ENCODE measurements at places on chromosomes 16 and 17.

- DNase-seq, result no peak
Observed at GRCh38 chr17:76556765-76557367, 17.0 kb downstream of the PRCD start.

DNA sequence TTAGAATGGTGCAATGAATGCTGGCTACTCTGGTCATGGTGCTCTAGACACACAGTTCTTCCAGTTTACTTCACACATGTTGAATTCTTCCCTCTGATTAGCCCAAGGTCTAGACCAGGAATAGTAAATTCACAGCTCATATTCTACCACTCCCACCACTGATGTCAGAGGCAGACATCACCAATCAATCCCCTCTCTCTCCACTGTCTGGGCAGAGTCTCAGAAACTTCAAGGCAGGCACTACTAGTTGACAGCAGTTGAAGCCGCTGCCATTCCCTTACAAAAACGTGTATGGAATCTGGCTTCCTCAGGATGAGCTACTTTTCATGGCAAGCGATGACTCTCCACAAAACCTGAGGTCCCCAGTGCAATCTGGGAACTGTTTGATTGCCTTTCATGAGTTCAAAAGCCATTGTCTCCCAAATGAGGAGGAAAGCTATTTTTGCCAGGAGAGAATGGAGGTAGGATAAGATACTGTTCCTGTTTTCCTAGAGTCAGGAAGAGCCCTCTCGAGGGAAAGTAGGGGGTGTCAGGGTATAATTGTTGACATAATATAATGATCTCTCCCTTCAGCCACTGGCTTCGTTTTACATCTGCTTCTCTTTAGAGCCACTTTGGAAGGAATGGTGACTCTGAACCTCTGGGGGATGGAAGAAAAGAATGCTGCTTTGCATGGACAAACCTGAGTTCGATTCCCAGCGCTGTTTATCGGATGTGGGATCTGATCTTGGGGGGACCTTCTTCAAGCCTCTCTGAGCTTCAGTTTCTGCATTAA is 90.0 kb downstream of the FOXL1 start:
- DNase-seq, result no peak

GRCh38 chr16:3800019-3800418 is 80.5 kb downstream of the CREBBP start:
- no peak for DNase-seq

- DNase-seq, result no peak
Observed at GRCh38 chr17:39675390-39676082, 7.3 kb downstream of the PNMT start.

DNA sequence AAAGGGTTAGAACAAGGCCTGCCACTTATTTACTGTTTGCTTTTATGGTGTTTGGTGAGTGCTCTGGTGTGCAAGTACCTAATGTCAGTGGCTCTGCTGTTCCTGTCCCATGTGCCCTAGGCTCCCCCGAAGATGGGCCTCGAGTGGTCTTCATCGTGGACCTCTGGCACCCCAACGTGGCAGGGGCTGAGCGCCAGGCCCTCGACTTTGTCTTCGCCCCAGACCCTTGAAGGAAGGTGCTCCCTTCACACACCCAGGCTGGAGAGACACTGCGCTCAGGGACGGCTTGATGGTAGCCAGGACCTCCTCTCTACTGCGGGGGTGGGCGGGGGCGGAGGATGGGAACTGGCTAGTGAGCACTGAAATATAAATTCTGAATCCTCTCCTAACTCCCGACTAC is 5.4 kb downstream of the ASPHD1 start:
- no peak for DNase-seq

- DNase-seq, result no peak
Observed at GRCh38 chr16:49060728-49061127, 220.9 kb downstream of the CBLN1 start.

DNA sequence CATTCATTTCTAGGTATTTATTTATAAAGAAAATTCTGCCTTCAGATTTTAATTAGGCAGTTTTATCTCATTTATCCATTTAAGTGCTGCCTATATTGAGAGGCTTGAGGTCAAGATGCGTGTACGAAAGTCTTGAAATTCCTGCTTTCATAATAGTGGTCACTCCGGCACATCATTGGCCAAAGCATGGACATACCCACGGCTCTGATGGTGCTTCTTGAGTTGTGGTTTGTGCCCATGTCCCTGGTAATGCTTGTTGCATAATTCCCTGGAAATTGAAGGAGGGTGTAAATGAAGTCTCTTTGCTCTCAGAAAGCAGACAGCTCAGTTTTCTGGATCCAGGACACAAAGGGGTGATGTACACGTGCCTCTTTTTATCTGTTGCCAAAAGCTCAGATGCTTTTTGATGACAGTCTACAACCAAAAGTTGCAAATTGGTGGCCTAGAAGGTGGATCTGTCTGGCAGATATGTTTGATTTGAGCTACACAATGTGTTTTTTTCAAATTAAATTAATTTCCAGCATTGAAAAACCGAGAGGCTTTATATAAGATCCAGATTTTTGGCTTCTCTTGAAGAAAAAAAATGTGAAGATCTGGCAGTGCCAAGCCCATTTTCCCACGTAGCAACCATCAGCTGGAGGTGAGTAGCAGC is 94.4 kb downstream of the SHISA9 start:
- no peak for DNase-seq

DNA sequence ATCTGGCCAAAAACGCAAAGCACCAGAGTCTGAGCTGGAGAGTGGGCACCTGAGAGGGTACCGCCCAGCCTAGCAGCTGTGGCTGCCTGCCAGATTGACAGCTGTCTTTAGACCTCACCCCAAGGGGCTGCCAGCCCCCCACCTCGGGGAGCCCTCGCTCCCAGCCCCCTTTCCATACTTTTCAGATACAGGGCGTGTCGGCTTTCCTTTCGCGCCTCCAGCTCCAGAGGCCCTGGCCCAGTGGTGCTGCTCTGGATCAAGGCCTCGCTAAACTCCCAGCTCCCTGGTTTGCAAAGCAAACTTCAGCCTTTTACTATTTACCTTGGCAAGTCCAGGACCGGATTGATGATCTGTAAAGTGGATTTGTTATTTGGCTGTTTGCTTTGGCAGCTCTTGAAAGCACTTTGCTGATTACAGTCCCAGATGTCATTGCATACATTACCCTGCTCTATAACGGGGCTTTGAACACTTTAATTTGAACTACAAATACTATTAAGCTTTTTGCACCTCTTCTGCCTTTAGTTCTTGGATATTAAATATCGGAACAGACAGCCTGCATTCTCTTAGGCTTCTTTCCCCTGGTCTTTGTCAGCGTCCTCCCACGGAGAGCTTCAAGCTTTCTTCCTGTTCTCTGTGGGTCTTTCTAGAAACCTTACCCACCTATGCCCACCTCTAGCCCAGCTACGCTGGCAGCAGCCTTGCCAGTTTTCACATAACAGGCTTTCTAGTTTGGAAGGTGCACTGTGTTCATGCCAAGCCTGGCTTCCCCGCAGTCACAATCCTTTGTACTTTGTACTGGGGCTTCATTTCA is 63.6 kb upstream of the TBX2 start:
- no peak for DNase-seq

- no peak for DNase-seq
Observed at GRCh38 chr17:40346765-40347158, 17.8 kb downstream of the GJD3 start.
